ENCODE measurements at places on chromosomes 12 and 14.

DNA sequence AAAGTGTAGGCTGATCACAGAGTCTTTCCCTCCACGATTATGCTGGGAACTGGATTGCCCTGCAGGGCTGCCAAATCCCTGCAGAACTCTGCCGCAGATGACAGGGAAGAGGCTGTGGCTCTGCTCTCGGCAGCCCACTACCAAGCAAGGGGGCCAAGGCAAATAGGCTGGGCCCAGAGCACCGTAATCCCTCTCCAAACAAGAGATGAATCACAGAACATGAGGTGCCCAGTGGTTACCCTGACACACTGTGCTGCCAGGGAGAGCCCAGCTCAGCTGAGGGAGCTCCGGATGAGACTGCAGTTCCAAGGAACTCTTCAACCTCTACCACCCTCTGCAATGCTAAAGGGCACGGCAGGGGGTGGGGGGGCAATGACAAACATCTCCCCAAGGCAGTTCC is 33.9 kb downstream of the STON2 start:
- DNase-seq, result no peak

GRCh38 chr14:72788972-72789728 is 104.8 kb downstream of the DPF3 start:
- no peak for DNase-seq

DNA sequence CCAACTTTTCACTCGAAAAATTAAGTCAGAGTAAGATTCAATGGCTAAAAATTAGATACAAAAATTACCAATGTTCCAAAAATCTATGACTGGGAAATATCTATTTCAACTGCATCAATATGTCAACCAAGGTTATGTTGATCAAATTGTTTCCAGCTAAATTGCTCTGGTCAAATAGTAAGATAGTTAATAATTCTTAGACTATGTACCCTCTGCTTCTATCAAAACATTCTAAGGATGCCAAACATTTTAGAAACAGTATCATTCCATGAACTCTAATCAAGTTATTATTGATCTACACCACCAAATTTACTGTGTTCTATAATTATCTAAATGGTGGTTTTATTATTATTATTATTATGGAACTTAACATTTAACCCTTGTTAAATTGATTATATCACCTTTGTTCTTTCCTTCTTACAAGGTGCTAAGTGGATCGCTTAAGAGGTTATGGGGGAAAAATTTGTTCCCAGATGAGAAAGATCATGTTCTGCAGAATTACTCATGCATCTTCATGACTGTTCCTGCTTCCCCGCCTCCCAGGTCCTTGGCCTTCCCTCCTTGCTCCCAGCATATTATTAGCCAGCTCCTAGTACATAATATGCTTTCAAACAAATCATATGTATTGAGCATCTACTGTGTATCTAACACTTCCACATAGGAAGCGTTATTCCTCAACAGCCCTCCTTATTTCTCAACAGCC is 240.5 kb upstream of the KRR1 start:
- no peak for DNase-seq

DNA sequence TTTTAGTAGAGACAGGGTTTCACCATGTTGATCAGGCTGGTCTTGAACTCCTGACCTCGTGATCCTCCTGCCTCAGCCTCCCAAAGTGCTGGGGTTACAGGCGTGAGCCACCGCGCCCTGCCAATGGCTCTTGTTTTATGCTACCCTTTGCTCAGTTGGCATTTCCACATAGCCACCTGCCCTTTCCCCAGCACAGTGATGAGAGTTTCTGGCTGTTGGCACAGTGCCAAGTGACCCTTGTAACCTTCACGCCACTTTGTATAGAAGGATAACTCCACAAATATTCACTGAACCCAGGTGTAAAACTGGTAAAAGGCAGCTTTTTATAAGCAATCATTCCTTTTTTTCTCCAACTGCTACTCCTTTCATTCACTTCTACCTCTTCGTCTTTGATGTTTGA is 18.5 kb upstream of the CCDC175 start:
- DNase-seq, result no peak

DNA sequence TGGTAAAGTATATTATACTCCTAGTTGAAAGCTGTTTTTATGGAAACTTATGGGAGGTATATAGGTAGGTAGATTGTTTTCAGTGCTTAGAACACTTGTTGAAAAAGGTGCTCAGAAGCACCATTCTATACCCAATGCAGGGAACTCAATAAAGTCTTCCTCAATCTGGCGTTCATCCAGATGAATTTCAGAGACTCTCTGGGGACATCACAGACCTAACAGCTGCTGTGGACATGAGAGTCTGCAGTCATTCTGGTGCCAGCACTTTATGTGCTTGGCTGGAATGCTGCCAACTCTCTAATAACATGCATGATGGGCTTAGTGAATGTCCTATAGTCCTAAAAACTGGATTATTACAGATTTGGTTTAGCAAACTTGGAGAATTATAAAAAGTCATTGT is 115.9 kb downstream of the NTN4 start:
- no peak for DNase-seq

DNA sequence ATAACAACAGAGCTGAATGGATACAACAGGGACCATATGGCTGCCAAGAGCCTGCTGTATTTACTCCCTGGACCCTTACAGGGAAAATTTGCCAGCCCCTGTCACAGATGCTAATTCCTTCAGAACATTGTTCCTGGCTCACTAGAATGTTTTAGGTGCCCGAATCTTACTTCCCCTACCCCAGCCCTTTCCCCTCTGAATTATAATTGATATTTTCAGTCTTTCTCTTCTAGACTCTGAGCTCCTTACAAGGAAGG is 235.3 kb downstream of the KSR2 start:
- no peak for DNase-seq

DNA sequence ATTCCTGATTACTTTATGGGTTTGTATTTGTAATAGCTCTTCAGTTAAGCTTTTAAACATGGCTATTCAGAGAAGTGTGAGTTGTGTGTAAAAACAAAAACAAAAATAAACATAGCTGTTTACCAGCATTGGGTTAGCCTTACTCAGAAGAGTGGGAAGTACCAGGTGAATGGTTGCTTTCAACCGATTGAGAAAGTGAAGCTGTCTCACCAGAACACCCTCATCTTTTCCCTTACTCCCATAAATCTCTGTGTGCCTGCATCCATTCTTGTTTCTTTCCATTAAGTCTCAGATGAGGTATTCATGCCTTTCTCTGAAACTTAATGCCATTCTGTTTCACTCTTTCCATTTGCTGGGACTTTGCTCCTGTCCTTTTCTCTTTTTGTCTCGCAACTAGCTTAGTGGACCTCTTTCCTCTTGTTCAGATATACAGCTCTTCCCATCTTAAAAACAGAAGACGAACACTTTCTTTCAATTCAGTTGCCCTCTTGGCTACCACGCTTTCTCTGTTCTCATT is 10.7 kb downstream of the BORCS5 start:
- no peak for DNase-seq
